ENCODE measurements at places on chromosomes 6 and 20.

DNA sequence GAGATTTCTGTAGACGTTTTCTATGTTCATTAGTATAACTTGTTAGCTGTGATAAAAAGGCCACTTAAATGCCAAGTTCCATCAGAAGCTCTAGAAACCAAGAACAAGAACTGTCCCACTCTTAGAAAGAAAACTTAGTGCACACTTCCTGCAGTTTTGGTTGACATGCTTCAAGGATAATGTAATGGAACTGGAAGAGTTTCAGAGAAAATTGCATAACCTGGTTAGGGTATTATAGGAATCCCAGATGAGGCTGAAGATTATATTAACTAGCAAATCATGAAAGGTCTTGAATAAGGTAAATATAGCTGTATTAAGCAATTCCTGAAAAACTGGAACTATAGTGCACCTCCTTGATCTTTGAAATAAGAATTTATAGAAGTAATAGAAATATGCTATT is 1.8 kb upstream of the PHACTR2 start:
- no peak for DNase-seq

- no peak for DNase-seq
Measured at GRCh38 chr20:35592339-35592974, 23.2 kb upstream of the SPAG4 start.

DNA sequence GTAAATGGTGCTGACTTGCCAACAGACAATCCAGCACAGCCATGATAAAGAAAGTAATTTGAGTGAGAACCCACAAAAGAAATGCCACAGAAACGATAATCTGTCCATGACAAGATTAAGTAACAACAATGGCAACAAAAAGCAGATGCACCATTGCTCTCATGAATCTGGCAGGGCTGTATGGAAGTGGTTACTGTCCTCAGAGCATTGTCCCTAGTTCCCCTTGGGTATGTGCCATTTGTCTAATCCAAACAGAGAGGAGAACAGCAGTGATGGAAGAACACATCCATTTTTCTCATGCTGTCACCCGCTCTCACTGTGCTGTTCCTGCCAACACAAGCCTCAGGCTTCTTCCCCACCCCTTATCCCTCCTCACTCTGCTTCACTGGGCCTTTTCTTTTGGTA is 65.8 kb downstream of the REV3L start:
- DNase-seq: no peak

DNA sequence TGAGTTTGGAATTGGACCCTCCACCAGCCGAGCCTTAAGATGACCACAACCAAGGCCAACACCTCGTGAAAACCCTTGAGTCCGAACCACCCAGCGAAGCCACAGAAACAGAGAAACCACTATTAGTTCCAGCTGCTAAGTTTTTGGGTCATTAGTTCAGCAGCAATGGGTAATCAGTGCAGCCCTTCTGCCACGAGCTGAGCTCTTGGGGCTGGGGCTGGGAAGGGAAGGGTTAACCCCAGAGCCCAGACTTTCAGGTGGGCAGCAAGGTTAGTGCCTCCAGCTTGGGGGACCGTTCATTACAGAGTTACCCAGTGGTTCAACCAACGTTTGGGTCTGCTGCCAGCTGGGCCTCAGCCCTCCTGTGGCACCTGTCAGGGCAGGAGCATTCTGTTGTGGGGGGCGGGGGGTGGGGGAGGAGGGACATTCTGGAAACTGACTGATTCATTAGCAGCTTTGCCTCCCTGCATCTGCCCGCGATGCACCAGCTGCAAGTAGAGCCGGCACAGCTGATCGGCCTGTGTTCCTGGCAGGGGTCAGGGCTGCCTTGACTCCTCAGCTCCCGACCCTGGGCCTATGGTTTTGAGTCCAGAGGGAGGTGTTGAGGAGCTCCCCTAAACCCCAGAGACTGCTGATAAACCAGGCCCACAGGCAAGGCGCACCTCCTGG is 52.7 kb downstream of the TGM2 start:
- DNase-seq: no peak

DNA sequence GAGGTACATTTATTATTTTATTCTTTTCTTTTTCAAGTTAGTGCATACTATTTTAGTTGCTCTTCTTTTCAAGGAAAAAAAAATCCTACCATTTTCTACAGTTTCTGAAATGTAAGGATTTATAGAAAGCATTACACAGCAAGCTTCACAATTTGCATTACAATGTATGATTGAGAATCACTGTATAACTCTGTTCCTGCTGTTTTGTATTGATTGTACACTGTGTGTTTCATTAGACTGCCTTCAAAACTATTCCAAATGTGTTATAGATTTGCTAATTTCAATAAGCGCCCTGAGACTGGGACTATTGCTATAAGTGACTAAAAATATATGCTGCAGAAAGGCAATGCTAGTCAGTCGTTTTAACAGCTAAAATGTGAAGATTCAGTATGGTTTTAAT is 479.7 kb upstream of the EYS start:
- DNase-seq: no peak

- no peak for DNase-seq
Measured at GRCh38 chr6:103534095-103534494, 1325.6 kb downstream of the HACE1 start.

GRCh38 chr20:60354024-60354580 is 395.9 kb downstream of the CDH26 start:
- DNase-seq: no peak

- DNase-seq: peak; percentile 70
Measured at GRCh38 chr6:56314683-56315523, 67.5 kb upstream of the COL21A1 start.

DNA sequence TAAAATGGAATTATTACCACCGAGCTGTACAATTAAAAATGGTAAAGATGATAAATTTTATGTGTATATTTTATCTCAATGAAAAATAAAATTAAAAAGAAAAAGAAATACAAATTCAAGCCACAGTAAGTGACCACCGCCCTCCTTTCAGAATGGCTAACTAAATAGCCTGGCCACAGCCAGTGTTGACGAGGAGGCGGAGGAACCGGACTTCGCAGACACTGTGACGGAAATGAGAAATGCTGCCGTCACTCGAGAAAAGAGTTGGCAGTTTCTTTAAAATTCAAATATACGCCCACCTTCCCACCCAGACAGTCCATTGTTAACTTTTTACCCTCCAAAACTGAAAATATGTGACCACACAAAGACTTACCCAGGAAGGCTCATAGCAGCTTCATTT is 50.0 kb downstream of the FOXF2 start:
- DNase-seq: no peak

Data from foreskin fibroblast (primary cell).